ENCODE measurements at places on chromosomes 7 and 10.

GRCh38 chr7:115582956-115583355, 447.6 kb downstream of the TFEC start:
- DNase-seq = no peak

- no peak for DNase-seq
These were observed 15.6 kb downstream of the CNNM1 start for GRCh38 chr10:99344715-99345114.

- DNase-seq = no peak
These were observed 3.7 kb downstream of the NOD1 start for GRCh38 chr7:30474893-30475292.

DNA sequence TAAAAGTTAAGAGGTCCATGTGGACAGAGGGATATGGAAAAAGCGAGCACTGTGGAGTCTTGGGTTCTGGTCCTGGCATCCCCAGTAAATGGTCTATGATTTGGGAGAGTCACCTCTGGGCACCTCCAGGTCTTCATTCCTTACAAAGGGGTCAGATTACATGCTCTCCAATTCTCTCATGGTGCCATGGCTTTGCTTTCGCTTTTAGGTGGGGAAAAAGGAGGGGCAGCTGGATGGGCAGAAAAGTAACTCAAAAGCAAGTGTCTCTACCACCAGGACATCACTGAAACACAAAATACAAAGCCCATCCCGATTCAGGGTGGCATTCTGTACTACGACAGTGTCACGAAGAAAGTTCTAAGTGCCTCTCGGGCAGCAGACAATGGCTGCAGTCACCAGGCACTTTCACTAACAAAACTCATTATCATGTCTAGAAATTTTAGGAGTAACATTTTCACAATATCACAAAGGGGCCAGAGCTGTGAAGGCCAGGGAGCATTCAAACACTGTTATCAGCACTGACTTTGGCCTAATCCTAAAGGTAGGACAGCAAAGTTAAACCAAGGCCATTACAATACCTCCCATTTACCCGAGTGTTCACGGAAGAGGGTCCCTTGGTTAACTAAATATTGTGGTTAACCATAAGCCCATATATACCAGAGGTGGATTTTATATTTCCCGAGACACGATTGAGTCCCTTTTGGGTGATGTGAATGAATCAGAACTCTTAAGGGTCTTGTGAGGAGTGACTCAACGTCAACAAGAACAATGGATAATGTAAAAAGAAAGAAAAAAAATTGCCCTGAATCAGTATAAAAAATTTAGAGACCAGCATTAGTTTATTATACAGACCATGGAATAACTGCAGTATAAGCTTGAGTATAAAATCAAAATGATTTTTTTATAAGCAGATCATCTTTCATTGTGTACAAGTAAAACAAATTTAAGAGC, 2.5 kb downstream of the PSAP start:
- DNase-seq = no peak

- no peak for DNase-seq
These were observed 25.9 kb downstream of the DGKI start for GRCh38 chr7:137820677-137821420.

DNA sequence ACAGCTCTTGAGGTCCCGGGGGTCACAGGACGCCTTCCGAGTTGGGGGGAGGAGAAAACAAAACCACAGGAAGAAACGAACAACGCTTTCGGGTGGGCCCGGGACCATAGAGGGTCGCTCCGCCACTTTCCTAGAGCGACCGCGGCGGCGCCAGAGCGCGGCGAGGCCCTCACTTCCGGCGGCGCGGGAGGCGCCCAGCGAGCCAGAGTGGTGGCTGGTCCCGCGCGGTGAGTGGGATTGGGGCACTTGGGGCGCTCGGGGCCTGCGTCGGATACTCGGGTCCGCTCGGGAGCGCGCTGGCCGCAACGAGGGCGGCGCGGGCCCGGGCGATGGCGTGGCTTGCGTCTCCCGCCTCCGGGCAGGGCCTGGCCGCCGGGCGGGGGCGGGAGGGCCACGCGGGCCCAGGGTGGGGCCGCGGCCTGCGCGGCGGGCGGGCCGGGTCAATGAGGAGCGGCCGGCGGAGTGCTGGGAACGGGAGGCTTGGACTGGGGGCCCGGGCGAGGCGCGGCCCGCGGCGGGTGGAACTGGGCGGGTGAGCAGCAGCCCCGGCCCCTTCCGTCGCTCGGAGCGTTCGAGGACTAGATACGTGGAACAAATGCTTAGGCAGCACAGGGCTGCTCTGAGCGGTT, at the start of gene ZNF22:
Gene ZNF22 (plus strand): TSS at position 172 of the 629 bp plus-strand sequence. CDS start 2,446 bp downstream, outside the sequence.
- DNase-seq = peak; percentile 35

GRCh38 chr10:2885288-2886278, 181.8 kb upstream of the PFKP start:
- DNase-seq = no peak

- no peak for DNase-seq
These were observed 232.9 kb upstream of the CCDC6 start for GRCh38 chr10:60139290-60139689.

DNA sequence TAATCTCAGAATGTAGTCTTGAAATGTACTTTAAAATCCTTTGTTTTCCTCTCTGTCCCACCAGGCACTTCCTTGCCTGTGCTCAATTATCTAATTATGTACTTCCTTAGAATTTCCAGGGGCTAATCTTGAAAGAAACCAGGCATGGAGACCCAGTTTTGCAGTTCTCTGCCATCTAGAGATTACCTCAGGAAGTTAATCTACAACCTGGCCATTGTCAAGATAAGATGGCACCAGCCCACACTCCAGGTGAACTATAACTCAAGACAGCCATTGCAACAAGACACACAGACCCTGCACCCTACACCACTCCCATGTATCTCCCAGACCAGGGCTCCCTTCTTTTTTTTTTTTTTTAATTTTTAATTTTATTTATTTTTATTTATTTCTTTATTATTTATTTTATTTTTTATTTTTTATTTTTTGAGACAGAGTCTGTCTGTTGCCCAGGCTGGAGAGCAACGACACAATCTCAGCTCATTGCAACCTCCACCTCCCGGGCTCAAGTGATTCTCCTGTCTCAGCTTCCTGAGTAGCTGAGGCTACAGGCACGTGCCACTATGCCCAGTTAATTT, 85.9 kb upstream of the TRIM24 start:
- DNase-seq = no peak

- DNase-seq = peak; percentile 34
These were observed 104.5 kb upstream of the ZPBP start for GRCh38 chr7:50197549-50197948.

GRCh38 chr10:117391436-117392205, 16.4 kb upstream of the PDZD8 start:
- no peak for DNase-seq

GRCh38 chr7:82615527-82615926, 171.9 kb upstream of the CACNA2D1 start:
- no peak for DNase-seq

DNA sequence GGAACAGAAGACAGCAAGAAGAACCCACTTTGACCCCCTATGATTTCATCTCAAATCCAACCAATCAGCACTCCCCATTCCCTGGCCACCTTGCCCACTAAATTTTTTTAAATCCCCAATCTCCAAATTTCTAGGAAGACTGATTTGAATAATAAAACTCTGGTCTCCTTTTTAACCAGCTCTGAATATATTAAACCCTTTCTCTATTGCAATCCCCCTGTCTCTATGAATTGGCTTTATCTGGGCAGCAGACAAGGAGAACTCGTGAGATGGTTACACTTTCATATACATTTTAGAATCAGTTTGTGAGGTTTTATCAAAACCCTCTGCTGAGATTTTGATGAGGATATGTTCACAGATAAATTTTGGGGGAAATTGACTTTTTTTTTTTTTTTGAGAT, 90.3 kb upstream of the TRIM24 start:
- no peak for DNase-seq

GRCh38 chr7:80764132-80764531, 125.7 kb downstream of the CD36 start:
- DNase-seq = no peak

DNA sequence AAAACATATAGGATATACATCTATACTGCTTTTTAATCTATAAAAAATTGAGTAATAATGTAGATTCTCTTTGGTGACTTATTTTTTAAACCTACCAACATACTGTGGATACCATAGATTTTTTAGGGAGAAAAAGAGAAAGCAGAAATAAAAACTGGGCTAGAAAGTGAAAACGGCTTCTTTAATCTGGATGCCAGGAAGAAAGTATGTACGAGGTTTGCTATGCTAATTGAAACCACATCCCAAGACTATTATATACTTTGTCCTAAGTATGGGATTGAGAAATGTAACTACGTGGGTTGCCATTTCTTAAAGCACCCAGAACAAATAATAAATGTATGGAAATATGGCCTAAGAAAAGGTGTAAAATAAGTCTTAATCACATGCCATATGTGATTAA, 129.0 kb upstream of the NFE2L3 start:
- DNase-seq = no peak

GRCh38 chr10:13158401-13158800, 3.0 kb upstream of the MCM10 start:
- DNase-seq = no peak

- DNase-seq = no peak
These were observed 22.3 kb upstream of the NUDCD3 start for GRCh38 chr7:44512736-44513135.

- DNase-seq = no peak
These were observed 123.9 kb downstream of the LRRC4 start for GRCh38 chr7:127907110-127908040.

GRCh38 chr7:112997831-112998230, 88.8 kb downstream of the GPR85 start:
- DNase-seq = no peak

GRCh38 chr10:60048091-60048501, 141.7 kb upstream of the CCDC6 start:
- DNase-seq = no peak

DNA sequence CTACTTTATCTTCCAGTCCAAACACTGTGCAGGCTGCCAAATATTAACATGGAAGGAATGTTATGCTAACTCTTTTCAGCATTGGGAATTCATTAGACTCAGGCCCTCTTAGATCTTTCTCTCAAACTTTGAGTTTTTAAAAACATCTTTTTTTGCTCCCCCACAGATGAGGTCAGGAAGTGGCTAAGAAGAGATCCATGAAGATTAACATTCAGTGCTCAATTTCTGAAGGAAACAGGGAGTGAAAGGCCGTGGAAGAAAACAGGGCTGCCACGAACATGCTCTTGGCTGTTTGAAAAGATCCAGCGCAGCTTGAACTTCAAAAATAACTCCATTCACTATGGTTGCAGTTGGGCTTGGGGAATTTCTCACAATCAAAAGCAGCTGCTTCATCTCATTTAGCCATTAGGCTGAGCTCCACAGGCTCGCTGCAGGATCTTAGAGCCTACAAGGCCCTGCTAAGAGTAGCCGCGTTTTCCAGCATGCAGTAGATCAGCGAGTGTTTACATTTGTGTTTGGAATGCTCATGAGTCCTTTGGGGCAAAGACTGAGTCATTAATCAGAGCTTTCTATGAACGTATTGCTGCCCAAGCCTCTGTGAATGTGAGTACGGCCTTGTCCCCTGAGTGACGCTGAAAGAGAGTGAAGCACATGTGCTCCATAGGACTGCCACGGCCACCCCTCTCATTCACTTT, 41.2 kb upstream of the TNS3 start:
- DNase-seq = no peak

- DNase-seq = no peak
These were observed at the start of gene AZGP1 for GRCh38 chr7:99975782-99976521. Gene AZGP1, minus strand, starts transcription at chr7:99976031. Its CDS starts 11 bp downstream, at chr7:99976020.

- DNase-seq = no peak
These were observed 34.5 kb downstream of the LAMB1 start for GRCh38 chr7:107968449-107968848.

GRCh38 chr10:26881600-26882331, 21.0 kb upstream of the ABI1 start:
- no peak for DNase-seq

- no peak for DNase-seq
These were observed 7.0 kb downstream of the MXI1 start for GRCh38 chr10:110214371-110214826.

DNA sequence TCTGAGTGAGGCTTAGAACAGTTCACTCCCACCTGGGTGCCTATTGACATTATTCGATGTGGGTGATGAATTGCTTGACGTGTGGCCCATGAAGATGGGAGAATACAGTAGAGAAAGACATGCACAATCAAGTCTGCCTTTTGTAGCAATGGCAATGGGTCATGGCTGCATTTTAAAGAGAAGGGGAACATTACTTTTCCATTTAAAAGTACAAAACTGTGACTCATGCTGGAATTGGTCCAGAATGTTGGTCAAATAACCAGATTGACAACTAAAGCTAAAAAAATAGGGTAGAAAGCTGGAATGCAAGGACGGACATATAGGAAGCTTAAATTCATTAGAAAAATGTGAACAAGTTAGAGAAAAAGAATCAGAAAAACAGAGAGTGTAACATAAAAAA, 104.1 kb upstream of the SLC25A13 start:
- DNase-seq = no peak

- no peak for DNase-seq
These were observed 86.7 kb upstream of the IKZF1 start for GRCh38 chr7:50217821-50218281.

GRCh38 chr10:120570418-120570817, 113.4 kb downstream of the PLPP4 start:
- no peak for DNase-seq

GRCh38 chr7:101947899-101948298, 130.5 kb downstream of the CUX1 start:
- no peak for DNase-seq

DNA sequence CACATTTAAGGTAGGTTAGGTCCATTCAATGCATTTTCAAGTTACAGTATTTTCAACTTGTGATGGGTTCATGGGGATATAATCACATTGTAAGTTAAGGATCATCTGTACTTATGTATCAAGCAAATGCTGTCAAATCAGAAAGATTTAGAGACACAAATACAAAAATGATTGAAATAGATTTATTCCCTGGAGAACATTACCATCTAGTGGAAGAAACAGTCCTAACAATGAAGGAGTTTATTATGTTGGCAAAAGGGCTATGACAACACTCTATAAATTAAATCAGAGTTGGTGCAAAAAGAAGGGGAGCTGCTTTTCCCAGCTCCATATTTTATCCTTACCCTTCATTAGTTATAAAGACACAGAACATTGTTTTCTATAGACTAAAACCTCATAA, 69.0 kb downstream of the PRSS58 start:
- DNase-seq = no peak

- no peak for DNase-seq
These were observed 198.5 kb downstream of the CACNA2D1 start for GRCh38 chr7:82244947-82245517.

DNA sequence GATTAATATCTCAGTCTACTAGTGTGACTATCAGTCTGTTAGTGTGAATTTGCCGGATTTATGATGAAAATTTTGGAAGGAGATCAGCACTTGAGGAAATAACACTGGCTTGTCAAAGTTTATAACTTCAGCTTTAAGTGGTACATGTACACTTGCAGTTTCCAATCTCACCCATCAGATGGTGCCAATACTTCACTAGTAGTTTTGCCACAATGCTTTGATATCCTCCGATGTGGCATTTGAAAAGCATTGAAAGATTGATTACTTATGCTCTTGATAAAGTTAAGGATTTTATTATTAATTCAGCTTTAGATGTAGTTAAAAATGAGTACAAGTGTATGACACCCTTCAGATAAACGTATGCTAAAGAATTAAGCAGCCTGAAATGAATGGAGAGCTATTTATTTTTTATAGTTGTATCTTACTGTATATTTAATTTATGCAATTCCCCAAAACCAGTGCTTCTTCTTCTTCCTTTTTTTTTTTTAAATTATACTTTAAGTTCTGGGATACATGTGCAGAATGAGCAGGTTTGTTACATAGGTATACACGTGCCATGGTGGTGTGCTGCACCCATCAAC, 98.2 kb downstream of the ANLN start:
- no peak for DNase-seq
